ENCODE measurements at places on chromosomes 7 and 10.

GRCh38 chr10:106474876-106475275 lies 689.6 kb downstream of the SORCS1 start:
- DNase-seq = no peak

DNA sequence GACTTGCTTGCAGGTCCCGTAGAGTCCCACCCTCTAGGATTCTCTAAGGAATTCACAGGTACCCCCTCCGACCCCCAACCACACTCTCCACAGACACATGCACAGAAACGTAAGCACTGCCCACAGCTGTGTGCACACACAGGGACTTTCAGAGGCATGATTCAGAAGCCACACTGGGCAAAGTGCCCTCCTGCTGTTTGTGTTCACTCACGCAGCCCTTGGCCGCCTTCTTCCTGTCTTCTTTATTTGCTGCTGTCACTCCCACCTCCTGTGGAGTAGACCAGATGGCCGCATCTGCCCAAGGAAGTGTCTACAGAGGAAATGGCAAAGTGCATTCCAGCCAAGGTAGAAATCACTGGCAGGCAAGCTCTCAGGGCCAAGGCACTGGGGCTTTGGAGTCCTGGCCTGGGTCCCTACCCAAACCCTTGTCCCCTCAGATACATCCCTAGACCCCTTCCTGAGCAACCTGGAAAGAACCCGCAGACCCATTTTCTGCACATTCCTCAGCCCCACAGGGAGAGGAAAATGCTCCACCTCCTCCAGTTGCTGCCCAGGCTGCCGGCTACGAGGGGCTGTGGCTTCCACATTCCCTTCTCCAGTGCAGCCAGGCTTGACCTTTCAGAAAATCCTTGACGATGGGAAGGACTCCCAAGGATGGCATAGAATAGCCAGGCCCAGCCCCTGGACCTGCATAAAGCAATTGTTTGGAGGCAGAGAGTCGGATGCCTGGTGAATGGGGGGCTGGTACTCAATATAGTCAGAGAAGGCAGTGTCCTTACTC lies 21.6 kb upstream of the GIMAP8 start:
- DNase-seq = no peak

- no peak for DNase-seq
Measured at GRCh38 chr7:75727881-75728593, 10.7 kb downstream of the HIP1 start.

DNA sequence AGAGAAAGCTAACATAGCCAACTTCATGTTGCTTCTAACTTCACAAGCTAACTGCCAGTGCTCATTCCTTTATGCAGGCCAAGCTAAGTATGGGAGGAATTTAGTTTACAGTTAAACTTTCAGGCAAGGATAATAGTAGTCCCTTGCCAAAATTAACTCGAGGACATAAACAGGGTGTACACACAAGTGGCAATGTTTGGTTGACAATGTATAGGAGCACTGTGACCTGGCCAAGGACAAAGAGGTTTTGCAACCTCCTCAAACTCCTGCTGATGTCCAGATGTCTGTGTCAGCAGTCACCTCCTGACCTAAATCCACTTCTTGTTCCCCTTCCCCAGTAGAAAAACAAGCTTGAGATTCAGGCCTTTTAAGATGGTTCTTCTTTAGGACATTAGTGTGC lies 494.6 kb upstream of the KLF6 start:
- DNase-seq = no peak

- no peak for DNase-seq
Measured at GRCh38 chr7:79055722-79056415, 397.6 kb downstream of the MAGI2 start.

GRCh38 chr10:62540389-62540788 lies 166.2 kb downstream of the ZNF365 start:
- DNase-seq = no peak

DNA sequence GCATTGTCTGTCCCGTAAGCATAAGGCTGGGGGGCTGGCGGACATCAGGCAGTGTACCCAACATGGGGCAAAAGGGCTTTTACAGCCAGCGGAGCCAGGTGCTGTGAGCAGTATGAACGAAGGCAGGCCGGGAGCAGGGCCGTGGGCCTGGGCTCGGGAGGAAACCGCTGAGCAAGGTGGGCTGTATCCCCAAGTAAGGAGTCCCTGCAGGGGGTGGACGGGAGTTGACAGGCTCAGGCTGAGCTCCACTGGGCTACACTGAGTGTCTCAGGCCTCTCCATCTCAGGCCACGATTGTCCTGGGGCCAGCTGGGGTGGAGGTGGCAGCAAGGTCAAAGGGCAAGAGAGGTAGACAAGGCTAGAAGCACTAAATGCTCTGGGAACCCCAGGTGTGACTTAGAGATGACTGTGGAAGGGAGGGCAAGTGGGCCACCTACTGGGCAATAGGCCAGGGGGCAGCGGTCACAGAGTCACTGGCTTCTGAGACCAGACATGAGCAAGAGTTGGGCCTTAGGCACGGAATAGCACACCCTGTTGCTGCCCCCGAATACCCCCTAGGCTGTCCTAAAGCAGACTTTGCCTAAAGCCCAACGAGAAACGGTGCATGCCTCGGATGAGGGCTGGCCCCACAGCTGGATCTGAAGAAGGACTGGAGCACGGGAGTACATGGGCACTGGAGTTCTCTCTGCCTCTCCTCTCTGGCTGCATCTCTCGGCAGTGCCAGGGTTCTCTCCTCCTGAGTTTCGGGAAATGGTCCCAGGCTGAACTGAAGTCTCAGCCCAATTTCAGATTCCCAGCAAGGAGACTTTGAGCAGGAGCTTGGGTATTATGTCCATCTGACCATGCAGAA lies 10.8 kb upstream of the RAMP3 start:
- no peak for DNase-seq

DNA sequence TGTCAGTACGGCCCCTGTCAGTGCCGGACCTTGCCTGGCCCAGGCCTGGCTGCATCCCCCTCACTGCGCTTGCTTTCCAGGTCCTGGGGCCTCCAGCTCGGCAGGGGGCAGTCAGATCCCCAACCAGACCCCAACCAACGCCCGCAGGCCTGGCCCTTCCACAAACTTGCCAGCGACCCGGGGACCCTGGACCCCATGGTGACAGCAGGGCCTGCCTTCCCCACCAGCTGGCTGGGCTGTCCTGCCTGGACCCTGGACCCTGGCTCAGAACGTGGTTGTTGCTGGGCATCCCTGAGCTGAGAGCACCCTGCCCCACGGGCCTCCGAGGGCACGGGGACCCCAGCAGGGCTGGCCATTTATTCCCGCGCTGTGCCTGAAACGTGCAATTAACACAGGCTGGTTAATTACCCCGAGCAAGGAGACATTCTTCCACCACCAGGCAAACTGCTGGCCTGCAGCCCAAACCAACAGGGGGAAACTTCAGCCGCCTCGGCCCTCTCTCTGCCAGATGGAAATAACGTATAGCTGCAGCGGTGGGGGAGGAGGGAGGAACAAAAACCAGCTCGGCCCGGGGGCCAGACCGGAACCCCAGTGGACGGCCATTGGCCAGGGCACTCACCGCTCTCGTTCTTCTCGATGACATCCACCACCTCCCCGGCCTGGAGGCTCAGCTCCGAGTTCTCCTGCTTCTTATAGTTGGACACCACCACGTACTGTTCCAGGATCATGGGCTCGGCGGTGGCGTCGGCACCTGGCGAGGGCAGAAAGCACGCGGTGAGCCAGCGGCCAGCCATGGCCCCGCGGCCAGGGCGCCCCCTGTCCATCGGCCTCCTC lies 167.1 kb downstream of the NEURL1 start:
- no peak for DNase-seq

GRCh38 chr10:43068471-43069210 lies 8.2 kb upstream of the RET start:
- no peak for DNase-seq

- no peak for DNase-seq
Measured at GRCh38 chr7:132461032-132461592, 115.2 kb downstream of the PLXNA4 start.

DNA sequence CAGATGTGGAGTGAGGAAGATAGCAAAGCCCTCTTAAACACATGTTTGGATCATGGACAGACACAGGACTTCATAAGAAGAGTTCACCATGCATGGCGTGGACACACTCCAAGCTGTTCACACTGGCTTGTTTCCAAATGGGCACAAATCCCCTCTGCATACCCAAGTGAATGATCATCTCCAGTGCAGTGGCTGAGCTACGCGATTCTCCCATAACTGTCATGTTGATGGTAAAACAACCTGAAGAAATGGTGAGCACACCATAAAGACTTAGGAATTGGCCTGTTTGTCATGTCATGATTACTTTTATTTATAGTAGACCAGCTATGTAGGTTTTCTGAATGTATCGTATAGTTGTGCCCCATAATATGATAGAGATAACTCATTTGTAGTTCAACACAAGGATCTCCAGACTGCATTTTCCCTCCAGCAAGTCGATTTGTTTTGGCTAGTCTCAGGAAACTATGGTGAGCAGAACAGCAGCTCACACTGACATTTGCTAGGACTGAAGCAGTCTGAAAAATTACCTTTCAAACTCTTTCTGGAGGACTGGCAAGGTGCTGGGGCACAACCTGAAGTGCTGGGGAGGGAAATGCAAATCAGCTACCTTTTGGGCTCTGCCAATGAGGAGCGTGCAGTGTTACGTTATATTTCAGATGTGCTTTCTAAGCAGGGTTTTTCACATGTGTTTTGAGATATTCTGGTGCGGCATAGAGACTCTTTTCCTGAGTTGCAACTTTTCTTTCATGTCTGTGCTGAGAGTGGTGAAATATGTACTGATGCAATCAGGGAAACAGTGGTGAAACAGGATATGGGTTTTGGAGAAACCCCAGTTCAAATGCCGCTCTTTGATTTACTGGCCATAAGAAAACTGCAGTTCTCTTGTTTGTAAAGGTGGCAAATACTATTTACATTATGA lies 629.6 kb upstream of the DPP6 start:
- DNase-seq = no peak

DNA sequence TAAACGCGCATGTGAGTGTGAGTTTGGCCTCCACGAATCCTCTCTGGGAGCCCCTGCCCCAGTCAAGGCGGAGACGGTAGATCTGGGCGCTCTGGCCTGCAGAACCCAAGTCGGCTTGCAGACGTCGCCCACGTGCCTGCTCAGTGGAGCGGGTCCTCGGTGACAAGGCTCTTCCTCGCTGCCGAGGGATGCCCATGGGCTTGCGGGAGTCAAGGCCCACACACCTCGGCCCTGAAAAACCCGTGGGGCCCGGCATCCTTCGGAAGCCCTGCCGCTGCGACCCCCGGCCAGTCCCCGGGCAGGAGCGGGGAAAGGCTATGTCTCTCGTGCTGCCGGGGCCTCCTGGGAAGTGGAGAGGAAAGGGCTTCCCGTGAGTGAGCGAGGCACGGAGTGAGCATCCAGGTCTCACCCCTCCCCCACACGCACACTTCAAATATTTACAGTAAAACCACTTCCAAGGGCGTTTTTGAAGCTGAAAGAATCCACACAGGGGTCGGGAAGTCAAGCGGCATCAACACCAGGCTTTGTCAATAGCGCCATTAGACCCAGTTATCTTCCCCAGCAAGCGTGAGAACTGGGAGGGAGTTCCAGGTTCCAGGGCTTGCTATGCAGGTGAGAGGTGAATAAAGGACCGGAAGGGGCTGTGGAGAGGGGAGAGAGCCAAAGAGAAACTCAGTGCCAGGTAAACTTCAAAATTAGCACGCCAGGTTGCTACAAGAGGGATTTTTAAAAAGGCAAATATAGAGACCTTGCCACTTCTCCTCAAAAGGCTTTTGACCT lies 1.1 kb upstream of the MNX1 start:
- no peak for DNase-seq

- no peak for DNase-seq
Measured at GRCh38 chr10:72593963-72594362, 31.9 kb downstream of the MICU1 start.

GRCh38 chr7:48551652-48552051 lies 372.7 kb upstream of the CDC14C start:
- no peak for DNase-seq

- DNase-seq = no peak
Measured at GRCh38 chr10:32377458-32378259, 30.7 kb upstream of the EPC1 start.

GRCh38 chr7:108062250-108063014 lies 59.5 kb upstream of the LAMB1 start:
- DNase-seq = no peak

DNA sequence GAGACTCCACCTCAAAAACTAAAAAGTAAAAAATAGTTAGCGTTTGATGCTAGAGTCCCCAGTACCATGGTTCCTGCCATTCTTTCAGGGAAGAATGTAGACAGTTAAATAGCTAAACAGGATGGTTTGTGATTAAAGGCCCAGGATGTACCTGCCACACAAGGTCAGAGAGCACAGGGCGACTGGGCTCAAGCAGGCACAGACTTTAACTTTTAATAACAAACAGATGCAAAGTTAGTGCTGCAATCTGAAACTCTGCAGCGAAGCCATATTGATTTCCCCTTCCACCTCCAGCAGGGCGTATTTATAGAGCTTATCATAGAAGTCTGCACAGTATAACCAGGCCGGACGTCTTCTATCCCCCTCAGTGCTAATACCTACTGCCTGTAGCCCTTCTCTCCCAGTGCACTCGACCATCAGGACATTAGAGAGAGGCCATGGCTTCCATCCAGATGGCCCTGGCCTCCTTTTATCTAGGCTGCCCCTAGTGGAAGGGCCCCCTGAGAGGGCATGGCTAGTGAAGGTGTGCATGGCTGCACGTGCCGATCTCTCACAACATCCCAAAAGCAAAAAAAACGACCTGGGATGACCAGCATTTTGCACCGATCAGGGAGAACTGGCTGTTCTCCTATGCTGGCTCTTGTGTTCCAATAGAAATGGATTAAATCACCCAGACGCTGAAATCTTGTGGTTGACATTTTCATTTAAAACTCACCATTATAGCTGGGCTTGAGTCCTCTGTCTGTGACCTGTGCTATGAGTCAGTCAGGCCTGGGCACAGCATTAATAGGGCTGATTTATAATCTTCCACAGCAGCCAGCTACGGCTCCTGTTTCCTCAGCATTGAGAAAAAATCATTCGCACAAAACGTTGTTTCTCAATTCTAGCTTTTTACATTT lies 7.6 kb upstream of the BAG3 start:
- no peak for DNase-seq

- DNase-seq = no peak
Measured at GRCh38 chr7:33516568-33516967, 387.2 kb downstream of the BBS9 start.

DNA sequence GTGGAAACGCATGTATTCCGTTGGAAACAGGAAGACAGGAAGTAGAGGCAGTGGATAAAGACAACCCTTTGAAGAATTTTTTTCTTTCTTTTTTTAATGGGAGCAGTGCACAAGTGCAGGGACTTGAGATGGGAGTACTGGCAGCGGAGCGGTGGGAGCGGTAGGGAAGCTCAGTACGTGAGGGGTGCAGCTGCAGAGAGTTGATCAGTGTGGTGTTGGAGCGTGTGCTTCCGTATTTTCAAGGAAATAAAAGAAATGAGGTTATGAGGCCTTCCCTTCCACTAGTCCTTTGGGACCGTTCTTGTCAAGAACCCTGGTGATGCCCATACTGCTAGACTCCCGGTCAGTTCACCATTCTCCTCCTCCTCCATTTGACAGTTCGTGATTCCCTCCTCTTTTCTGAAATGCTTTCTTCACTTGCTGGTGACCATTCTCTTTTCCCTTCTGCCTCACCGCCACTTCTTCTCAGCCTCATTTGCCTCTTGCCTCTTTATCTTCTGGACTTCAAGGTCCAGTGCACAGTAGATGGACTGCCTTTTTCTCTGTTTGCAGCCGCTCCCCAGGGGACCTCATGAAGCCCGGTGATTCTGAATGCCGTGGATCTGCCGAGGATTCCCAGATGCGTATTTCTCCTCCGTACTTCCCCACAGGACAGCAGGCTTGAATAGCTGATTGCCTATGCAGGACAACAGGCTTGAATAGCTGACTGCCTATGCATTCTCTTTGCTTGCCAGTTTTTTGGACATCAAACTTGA lies 39.1 kb upstream of the TMEM236 start:
- no peak for DNase-seq
